CD4-positive, alpha-beta T cell treated with Interleukin-6 for 4 hours (primary cell): ENCODE measurements at places on chromosomes 4 and X.

GRCh38 chrX:24145303-24146186 is 4.0 kb upstream of the ZFX start:
- no peak for DNase-seq

- no peak for DNase-seq
Observed at GRCh38 chrX:24515447-24515846, 50.4 kb downstream of the PDK3 start.

- DNase-seq: no peak
Observed at GRCh38 chr4:177947607-177948006, 505.4 kb upstream of the AGA start.

GRCh38 chrX:68307769-68308168 is 125.5 kb downstream of the OPHN1 start:
- DNase-seq: no peak

GRCh38 chrX:150871341-150871811 is 27.1 kb downstream of the CD99L2 start:
- no peak for DNase-seq

GRCh38 chrX:150197388-150197787 is 165.7 kb upstream of the MAMLD1 start:
- no peak for DNase-seq

- no peak for DNase-seq
Observed at GRCh38 chr4:82799006-82799881, 648 bp upstream of the SCD5 start.

GRCh38 chr4:6473264-6474052 is 1.0 kb upstream of the PPP2R2C start:
- no peak for DNase-seq
